ENCODE measurements at places on chromosomes 1 and 21. TPM values are rescaled to one million over a fixed set of nuclear protein-coding genes. Genes with fewer than 3 reads are reported as not detected.

GRCh38 chr1:232426801-232427200 is 203.1 kb downstream of the SIPA1L2 start:
- H3K4me3 ChIP-seq = no peak overlapping the region
- peaks cover 18% of the 10 kb centered on the region for H3K4me1 ChIP-seq
- H3K36me3 ChIP-seq = peaks cover 9% of the 10 kb centered on the region
- no peak overlapping the region for H3K27ac ChIP-seq
- no peaks in the 10 kb centered on the region for H3K27me3 ChIP-seq

DNA sequence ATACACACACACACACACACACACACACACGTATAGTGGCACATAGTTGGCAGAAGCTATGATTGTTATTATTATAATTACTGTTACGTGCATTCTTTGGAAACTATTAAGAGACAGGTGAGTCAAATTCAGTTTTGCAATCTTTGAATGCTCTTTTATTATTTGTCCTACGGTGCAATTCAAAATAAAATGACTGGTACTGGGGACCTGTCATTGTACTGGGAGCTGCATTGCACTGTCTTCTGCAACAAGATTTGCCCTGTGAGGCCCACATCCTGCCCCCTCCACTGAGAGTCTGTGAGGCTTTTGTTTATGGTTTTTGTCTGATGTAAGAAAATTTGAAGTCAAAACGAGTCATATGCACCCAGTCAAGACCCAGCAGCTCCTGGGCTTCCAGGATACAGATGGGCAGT is 1.9 kb downstream of the LY9 start:
- H3K27me3 ChIP-seq = no peaks in the 10 kb centered on the region
- H3K4me1 ChIP-seq = no peaks in the 10 kb centered on the region
- peak; percentile 81 for DNase-seq

GRCh38 chr1:29963946-29964345 is 727.6 kb downstream of the PTPRU start:
- no peak overlapping the region for H3K27ac ChIP-seq
- H3K4me3 ChIP-seq = no peak overlapping the region
- H3K27me3 ChIP-seq = no peaks in the 10 kb centered on the region
- no peak for DNase-seq

DNA sequence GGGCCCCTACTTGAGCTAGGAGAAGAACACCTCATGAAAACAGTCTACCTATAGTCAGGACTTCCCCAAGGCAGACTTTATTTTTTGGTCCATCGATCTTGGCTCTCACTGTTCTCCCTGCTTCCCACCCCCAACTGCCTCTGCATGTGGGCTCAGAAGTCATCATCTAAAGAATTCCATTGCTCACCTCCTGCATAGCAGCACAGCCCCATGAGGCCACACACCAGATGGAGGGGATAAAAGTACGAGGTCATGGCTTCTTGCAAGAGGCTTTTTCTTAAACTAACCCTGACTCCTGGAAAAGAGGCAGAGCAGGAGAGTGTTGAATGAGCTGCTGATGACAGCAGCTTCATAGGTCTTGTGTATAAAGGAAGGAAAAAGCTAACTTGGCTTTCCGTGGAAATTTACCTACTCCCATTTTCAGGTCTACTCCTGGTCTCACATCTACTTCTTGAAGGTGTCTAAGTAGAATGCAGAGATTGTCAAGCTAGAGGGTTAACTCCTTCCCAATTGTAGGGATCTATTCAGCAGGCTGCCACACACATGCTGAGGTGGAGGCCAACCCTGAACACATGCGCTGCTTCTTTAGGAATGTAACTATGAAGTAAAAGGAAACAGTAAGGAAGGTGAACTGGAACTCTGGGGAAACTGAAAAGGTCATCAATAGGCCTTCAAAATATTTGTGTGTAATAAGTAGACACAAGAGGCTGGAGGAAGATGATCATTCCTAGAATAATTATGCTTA is 18.7 kb downstream of the WNT2B start:
- H3K4me1 ChIP-seq = no peaks in the 10 kb centered on the region
- no peak overlapping the region for H3K4me3 ChIP-seq
- no peaks in the 10 kb centered on the region for H3K27me3 ChIP-seq
- no peak overlapping the region for H3K27ac ChIP-seq
- H3K36me3 ChIP-seq = peaks cover 44% of the 10 kb centered on the region

The AJAP1 gene
- 0.40 TPM for total RNA-seq

GRCh38 chr1:227270554-227270953 is 47.7 kb downstream of the CDC42BPA start:
- no peaks in the 10 kb centered on the region for H3K27me3 ChIP-seq
- H3K36me3 ChIP-seq = no peaks in the 10 kb centered on the region
- no peak overlapping the region for H3K4me3 ChIP-seq
- peaks cover 37% of the 10 kb centered on the region for H3K4me1 ChIP-seq

The ADAR gene
- 86.9 TPM for total RNA-seq

- H3K27me3 ChIP-seq = no peaks in the 10 kb centered on the region
- H3K4me1 ChIP-seq = peaks cover 14% of the 10 kb centered on the region
- H3K36me3 ChIP-seq = no peaks in the 10 kb centered on the region
- DNase-seq = no peak
- H3K4me3 ChIP-seq = peak overlapping the region; percentile 72
Measured at GRCh38 chr1:28087614-28088167, 719 bp downstream of the EYA3 start.

- H3K36me3 ChIP-seq = no peaks in the 10 kb centered on the region
- no peak for DNase-seq
- H3K4me3 ChIP-seq = no peak overlapping the region
- H3K4me1 ChIP-seq = no peaks in the 10 kb centered on the region
- no peak overlapping the region for H3K27ac ChIP-seq
Measured at GRCh38 chr1:30404341-30404740, 319.0 kb downstream of the MATN1 start.

All from esophagus muscularis mucosa (tissue), 4 donors.